Left ventricle myocardium superior (tissue), 1 donor: ENCODE measurements at places on chromosomes 3 and 15.

GRCh38 chr3:191383124-191383523 lies 52.8 kb upstream of the UTS2B start:
- DNase-seq = no peak

DNA sequence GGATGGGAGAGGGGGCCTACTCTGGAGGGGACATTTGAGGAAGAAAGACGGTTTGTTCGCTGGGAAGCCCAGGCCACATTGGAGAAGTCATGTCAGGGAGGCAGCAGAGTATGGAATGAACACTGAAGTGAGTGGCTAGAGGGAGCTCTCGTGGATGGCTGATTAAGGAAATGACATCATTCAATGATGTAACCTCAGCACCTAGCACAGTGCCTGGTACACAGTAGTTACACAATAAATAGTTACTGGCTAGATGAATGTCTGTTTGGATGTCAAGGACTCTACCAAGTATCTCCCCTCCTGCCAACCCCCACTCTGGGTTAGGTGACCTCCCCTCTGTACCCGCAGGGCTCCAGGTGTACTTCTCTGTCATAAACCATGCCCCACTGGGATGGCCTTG lies 121.1 kb downstream of the CLSTN2 start:
- DNase-seq = no peak

GRCh38 chr3:197305854-197306253 lies 7.4 kb upstream of the DLG1 start:
- no peak for DNase-seq

GRCh38 chr3:61665987-61666386 lies 104.6 kb downstream of the PTPRG start:
- DNase-seq = peak; percentile 48

DNA sequence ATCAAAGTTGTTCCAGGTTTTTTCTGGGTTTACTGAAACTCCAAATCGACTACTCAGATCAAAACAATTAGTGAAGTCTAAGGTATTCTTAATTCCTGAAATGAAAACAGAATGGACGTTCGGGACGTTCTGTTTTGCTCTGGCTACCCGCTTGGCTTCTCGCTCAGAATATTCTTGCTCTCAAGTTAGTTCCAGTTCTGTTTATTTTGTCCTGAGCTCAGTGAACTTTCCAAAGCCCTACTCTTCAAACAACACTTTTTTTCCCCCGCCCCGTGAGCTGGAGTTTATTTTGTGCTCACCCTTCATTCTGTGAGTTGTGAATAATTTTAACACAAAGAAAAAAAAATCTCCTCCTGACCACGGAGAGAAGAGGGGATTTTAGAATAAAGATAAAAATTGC lies 72.6 kb downstream of the SAMMSON start:
- no peak for DNase-seq

DNA sequence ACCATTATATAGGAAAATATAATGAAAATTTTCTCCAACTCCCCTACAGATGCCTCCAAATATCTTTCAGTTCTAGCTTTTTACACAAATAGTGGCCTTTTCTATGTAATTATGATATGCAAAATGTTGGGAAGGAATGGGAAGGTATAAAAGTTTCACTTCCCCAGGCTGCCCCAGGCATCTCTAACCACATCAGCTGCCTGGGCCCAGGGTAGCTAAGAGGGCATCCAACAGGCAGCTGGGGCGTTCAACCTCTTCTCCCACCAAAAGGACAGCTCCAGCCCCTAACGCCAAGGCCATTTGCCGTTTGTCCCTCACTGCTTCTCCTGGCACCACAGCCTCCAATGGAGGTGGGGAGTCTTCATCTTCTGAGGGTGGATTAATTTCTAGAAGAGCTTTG lies 188.1 kb upstream of the TSC22D2 start:
- DNase-seq = no peak

GRCh38 chr15:92375057-92375456 lies 18.6 kb upstream of the ST8SIA2 start:
- no peak for DNase-seq

DNA sequence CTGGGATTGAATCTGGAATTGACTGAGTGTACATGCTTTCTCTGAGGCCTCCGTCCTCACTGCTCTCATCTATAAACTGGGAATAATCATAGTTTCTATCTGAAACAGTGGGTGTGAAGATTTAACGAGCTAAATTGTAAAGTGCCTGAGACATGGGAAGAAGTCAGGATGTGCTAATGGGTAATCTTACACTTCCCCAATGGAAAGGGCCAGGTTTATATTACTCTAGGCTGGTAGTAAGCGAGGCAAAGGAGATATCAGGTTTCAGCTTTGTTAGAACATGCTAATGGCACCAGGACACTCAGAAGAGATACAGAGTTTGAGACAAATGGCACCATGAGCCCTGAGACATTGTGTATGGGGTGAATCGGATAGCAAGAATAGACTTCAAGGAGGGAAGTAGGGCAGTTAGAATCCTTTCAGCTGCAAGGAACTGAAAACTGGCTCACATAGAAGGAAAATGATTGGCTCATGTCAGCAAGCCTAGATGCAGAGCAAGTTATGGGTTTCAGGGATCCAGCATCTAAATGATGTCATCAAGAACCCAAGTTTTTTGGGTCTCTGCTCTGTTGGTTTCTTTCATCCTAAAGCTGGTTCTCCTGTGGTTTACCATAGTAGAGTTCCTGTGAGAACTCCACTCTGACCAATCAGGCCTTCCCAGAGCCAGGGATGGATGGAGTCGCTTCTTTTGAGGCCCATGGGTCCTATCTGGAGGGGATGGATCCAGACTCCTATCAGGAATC lies 21.8 kb downstream of the FLNB start:
- no peak for DNase-seq

- no peak for DNase-seq
Measured at GRCh38 chr15:51134416-51135199, 39.9 kb upstream of the TNFAIP8L3 start.

- DNase-seq = no peak
Measured at GRCh38 chr3:30448450-30449289, 157.7 kb upstream of the TGFBR2 start.

GRCh38 chr15:81315452-81316175 lies 8.3 kb downstream of the STARD5 start:
- no peak for DNase-seq

DNA sequence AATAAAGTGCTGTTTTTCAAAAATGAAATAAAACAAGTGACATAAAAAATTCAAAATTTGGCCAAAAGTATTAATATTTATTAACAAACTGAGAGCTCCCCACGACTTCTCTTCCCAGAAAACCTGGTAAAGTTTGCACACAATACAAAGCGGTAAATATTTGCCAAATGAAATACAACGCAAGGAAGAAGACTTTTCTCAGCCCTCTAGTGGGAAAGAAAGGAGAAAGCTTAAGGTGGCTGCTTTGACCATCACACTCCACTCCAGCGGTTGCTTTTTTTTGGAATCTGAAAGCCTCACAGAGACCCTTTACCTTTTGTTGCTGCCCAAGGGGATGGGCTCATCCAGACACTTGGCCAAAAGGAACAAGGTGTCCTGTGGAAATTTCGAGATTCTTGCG lies 1.1 kb upstream of the GK5 start:
- DNase-seq = no peak

GRCh38 chr15:72184165-72184811 lies 13.3 kb downstream of the GRAMD2A start:
- DNase-seq = peak; percentile 53
